ENCODE measurements at places on chromosomes 2 and 18.

DNA sequence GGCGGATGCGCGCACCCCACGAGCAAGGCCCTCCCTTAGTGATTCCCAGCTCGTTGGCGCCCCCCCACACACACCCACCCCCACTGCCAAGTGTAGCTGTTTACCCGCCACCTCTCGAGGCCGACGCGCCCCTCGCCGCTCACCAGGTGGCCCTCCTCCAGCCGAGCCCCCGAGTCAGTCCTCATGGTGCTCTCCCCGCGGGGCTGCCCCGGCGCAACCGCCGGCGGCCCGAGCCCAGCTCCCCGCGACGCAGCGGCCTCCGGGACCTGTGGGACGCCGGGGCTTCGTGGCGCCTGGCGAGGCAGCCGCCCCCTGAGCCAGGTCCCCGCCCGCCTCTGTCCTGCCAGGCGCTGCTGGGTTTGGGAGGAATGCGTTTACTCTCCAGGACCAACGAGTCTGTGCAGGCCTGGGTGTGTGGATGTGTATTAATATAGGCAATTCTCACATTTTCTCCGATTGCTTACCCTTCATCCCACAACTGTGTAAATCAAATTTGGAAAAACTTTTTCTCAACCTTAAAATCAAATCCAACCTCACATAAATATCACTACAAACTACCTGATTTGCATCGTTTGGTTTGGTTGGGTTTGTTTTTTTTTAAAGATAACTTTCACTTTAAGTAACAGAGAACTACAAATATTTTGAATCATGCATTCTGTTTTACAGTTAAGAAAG, at the start of gene TMEM237:
TMEM237 (minus strand) TSS at position 288 of the 675 bp plus-strand sequence; CDS start at position 185, 103 bp downstream.
- peak; percentile 24 for DNase-seq

DNA sequence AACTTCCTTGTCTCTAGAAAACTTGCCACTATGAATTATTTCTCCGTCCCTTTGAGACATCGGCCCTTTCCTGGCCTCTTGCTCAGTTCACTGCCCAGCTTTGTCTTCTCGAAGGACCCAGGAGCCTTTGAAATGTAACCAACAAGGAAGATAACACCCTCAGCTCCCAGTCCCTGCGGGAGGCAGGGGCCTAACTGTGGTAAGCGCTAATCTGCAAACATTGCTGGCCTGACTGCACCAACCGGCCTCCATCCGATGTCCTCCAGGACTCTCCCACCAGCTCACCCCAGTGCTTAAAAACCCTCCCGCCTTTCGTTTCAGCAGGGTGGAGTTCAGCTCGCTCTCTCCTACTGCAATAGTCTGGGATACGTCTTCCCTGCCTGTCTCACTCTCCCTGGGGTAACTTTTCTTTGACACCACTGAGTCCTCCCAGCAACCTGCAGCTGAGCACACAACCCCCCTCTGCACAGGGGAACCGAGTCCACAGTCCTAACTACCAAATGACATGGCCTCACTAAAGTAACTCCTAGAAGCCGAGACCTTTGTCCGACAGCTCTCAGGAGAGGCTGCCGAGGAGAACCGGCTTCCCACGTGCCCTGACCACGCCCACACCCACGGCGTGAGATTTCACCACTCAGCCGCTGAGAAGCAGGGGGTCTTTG, 76.1 kb downstream of the MBP start:
- DNase-seq, result no peak

- DNase-seq, result no peak
These were observed 179.0 kb downstream of the TWIST2 start for GRCh38 chr2:239026711-239027361.

GRCh38 chr2:223433461-223433860, 168.7 kb downstream of the SCG2 start:
- DNase-seq, result no peak

DNA sequence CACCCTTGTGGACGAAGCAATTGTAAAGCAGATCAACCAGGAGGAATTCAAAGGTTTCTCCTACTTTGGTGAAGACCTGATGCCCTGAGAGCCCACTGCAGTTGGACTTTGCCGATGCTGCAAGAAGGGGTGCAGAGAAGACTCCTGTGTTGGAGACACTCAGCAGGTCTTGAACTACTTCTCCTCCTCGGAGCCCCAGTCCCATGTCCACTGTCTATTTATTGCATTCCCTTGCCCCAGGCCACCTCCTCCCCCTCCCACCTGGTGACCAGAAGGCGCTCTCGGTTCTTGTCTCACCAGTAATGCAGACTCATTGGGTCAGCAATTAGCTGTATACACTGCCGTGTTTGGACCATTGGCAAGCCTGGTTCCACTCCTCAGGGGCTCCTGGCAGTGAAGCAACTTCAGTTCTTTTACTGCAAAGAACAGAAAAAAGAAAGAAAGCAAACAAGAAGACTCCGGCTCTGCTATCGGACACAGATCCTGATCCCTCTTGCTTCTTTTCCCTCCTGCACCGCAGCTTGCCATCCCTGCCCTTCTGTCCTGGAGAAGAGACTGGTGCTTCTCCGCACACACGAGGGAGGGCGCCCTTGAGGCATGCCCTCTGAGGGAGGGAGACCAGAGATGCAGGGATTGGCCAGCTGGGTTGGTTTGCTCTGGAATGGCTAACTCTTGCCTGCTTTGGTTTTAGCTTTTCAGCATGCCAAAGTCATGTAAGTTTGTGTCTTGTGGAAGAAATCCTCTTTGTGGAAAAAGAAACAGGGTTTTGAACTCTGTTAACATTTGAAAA, 112.2 kb upstream of the EPAS1 start:
- DNase-seq, result no peak

DNA sequence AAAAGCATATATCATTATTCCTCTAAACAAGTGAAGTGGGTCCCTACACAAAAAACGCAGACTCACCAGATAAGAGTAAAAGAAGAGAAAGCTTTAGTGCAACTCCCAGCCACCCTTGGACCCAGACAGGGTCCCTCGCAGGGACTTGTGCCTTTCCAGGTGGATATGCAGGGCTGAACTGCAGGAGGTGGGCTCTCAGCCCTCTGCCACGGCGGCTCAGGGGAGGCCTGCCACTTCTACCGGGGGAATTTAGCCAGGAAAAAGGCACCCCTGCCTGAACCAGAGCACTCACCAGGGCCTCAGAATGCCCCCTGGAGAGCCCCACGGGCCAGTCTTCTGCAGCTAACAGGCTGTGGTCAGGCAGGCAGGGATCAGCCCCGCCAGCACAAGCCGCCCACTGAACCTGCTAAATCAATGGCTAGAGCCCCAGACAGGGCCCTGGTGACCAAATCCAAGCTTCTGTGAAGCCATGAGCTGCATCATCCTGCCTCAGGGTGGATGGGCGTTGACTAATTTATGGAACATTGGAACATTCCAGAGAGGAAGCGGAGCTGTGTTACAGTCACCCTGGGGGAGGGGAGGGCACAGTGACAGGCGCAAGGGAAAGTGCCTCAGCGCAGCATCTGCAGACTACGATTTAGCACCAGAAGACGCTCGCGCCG, 209.3 kb downstream of the EIPR1 start:
- DNase-seq, result no peak

- no peak for DNase-seq
These were observed 981.2 kb downstream of the BCL11A start for GRCh38 chr2:59572227-59572626.

GRCh38 chr18:25516121-25516520, 164.2 kb upstream of the ZNF521 start:
- no peak for DNase-seq

GRCh38 chr2:133063775-133064174, 393.8 kb upstream of the LYPD1 start:
- no peak for DNase-seq

DNA sequence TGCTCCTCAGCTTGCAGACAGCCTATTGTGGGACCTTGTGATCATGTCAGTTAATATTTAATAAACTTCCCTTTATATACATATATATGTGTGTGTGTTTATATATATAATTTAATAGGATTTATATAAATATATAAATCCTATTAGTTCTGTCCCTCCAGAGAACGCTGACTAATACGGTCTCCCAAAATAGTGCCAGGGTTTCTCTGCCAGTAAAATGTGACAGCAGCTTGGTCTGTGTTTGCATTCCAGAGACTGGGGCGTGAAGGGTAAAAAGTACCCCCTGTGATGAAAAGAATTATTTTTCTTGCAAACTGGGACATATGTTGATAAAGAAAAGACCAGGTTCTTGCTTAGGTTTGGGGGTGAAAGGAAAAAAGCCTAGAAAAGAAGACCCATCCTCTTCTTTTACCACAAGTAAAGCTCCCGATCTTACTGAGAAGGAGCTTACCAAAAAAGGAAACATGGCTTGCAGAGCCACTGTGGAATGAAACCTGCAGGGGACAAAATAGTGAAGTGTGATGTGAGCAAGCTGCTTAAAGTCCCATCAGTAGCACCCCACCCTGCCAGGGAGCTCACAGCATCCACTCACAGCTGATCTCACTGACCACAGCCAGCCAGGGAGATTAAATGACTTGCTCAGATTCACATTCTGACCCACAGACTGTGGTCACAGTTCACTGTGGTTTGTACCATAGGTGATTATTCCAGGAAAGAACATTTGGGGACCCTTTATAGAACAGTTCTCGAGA, 110.9 kb upstream of the RMP24 start:
- DNase-seq, result no peak

- DNase-seq, result no peak
These were observed 199.7 kb downstream of the PIEZO2 start for GRCh38 chr18:10949655-10950054.

- no peak for DNase-seq
These were observed 16.0 kb upstream of the KLHL23 start for GRCh38 chr2:169717691-169718063.

DNA sequence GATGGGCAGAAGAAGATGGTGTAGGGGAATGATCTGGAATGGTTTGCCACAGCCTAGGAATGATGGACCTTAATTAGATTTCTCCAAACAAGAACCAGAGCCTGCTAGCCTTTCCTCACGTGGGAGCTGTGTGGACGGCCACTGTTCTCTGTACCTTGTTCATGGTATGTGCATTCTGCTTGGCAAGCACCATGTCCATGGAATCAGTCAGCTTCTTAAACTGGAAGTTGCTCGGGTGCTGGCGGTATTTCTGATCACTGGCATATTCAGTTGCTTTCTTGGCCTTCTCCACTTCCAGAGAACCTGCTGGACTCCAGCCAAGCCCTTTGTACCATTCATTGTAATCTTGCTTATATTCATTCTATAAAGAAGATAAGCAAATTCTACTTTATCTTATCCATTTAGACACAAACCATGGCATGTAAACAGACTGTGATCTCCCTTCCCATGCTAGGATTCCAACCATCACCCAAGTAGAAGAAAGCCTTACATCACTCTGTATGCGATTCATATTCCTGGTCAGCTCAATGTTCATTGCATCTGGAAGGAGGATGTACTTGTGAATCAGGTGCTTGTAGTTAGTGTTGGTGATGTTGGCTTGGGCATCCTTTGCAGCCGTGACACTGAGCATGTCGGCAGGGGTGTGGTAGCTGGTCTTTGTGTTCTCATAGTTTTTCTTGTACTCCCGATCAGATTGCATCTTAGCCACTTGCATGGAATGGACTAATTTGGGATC, 78.4 kb downstream of the NEB start:
- no peak for DNase-seq

- DNase-seq, result no peak
These were observed 55.0 kb downstream of the KCNG2 start for GRCh38 chr18:79852561-79853302.

- DNase-seq, result no peak
These were observed 14.9 kb downstream of the IGFBP2 start for GRCh38 chr2:216648105-216648504.

- no peak for DNase-seq
These were observed 9.7 kb upstream of the RIF1 start for GRCh38 chr2:151399981-151400380.

GRCh38 chr2:213187386-213187785, 36.0 kb upstream of the IKZF2 start:
- no peak for DNase-seq

GRCh38 chr2:197121756-197122385, 188.7 kb downstream of the ANKRD44 start:
- DNase-seq, result no peak

DNA sequence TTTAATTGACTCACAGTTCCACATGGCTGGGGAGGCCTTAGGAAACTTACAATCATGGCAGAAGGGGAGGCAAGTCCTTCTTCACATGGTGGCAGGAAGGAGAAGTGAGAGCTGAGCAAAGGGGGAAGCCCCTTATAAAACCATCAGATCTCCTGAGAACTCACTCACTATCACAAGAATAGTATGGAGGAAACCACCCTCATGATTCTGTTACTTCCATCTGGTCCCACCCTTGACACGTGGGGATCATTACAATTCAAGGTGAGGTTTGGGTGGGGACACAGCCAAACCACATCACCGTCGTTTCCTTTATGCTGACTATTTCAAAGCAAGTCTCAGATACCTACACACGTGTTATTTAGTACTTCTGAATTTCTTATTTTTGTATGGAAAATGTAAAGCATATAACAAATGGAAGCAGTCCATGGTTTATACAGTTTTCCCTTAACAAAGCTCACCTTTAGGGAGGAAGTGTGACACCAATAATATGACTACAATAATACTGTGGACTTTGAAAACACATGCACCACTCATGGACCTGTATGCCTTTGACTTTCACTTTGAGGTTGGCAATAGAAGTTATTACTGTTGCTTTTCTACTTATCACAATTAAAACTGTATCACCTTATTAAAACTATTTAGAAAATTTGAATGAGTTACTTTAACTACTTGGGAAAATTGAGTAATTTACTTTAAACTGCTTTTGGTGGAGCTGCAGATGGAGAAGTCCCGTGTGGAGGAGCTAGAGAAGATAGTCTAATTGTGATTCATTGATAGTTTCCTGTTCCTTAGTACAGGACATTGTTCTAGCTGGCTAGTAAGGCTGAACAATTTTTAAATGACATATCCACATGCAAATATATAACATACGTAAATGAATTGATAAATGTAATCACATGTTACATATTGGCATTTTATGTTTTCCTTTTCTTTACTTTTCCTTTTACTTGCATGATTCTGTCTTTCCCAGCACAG, 37.3 kb downstream of the MTCL1 start:
- no peak for DNase-seq

GRCh38 chr2:16091576-16092282, 151.4 kb downstream of the MYCN start:
- DNase-seq, result no peak

GRCh38 chr2:110854355-110855081, 122.1 kb downstream of the ACOXL start:
- DNase-seq, result no peak

GRCh38 chr18:13239171-13239956, 20.8 kb downstream of the LDLRAD4 start:
- no peak for DNase-seq

DNA sequence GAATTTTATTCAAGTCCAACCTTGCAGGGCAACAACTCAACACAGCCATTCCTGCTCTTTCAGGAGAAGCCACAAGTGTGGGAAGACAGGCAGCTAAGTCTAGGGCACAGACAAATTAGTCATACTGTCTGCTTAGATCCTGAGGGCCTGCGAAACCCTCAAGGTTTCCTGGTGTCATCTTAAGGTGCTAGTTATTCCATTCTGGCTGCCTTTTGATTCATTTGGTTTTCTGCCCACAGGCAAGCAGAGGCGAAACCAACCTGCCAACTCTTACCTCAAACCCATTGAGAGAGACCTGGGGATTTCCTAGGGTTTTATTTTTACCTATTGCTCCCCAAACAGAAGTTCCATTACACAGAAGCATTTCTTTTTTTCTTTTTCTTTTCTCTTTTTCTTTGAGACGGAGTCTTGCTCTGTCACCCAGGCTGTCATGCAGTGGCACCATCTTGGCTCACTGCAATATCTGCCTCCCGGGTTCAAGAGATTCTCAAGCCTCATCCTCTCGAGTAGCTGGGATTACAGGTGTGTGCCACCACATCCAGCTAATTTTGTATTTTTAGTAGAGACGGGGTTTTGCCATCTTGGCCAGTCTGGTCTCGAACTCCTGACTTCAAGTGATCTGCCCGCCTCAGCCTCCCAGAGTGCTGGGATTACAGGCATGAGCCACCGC, 23.7 kb upstream of the SCYGR1 start:
- DNase-seq, result peak; percentile 30

Data from activated CD4-positive, alpha-beta T cell treated with anti-CD3 and anti-CD28 coated beads, Interleukin-2, amount 50 U/mL, for 24 hours (primary cell).